ENCODE measurements at places on chromosomes 16 and 17.

DNA sequence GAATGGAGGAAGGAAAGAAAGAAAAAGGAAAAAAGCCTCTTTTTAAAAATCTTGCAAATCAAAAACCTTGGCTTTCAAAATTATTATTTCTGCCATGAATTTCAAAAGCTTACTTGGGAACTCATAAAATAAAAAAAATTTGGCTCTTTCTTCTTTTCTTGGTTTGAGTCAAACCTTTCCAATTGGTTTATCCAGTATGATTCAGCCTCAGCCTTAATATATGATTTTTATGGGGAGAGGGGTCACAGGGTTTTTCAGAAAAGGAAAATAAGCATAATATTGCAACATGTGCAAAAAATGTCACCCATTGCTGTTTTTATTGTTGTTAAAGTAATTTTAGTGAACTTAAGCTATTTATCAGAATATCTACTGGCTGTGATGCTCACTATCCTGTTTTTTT is 31.2 kb upstream of the HAPSTR1 start:
- no peak for DNase-seq

GRCh38 chr16:66487580-66488275 is 60.6 kb downstream of the BEAN1 start:
- no peak for DNase-seq

- no peak for DNase-seq
These were observed 132.4 kb downstream of the CA10 start for GRCh38 chr17:52026075-52026474.

DNA sequence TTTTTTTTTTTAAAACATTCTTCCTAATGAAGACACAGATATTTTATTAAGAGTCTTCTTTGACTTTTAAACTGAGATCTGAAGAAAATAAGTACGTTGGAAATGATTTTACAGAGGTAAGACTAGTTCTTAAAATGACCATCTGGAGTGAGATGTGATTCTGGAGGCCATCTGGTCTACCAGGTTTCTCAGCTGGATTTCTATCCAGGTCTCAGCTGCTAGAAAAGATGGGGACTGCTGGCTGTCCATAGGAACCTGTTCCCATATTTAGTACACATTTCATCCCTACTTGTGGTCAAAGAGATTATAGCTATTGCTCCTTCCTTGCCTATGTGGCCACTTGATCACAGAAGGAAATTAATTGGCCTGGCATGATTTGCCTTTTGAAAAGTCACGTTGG is 12.2 kb downstream of the PMFBP1 start:
- no peak for DNase-seq

DNA sequence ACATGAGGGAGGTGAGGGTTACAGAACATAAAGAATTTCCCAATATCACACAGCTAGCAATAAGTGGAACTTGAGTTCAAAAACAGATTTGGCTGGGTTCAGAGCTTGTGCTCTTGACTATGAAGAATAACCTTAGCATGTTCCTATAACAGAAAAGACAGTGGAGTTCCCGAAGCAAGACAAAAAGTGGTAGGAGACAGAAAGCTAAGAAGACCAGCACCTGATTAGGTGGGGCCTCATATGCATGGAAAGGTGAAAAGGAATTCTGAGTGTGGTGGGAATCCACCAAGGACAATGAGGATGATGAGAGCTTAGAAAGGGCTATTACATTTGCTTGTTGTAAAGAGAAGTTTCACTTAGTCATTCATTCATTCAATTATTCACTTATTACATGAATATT is 26.6 kb upstream of the CDYL2 start:
- DNase-seq: no peak

All from activated T-helper 9 cell treated with anti-CD3 and anti-CD28 coated beads, Interleukin-2, amount 50 U/mL, for 16 hours (primary cell).